ENCODE measurements at places on chromosomes 1 and 21. TPM values are rescaled to one million over a fixed set of nuclear protein-coding genes. Genes with fewer than 3 reads are reported as not detected.
A peak's percentile ranks its signal among the peaks of the same experiment; 100 is the strongest.

- no peaks in the 10 kb centered on the region for H3K27me3 ChIP-seq
- no peak overlapping the region for H3K4me3 ChIP-seq
- H3K4me1 ChIP-seq, result no peaks in the 10 kb centered on the region
- no peak for DNase-seq
- H3K36me3 ChIP-seq, result no peaks in the 10 kb centered on the region
- no peak overlapping the region for H3K27ac ChIP-seq
Measured at GRCh38 chr1:33118274-33118673, 37.3 kb downstream of the AZIN2 start.

DNA sequence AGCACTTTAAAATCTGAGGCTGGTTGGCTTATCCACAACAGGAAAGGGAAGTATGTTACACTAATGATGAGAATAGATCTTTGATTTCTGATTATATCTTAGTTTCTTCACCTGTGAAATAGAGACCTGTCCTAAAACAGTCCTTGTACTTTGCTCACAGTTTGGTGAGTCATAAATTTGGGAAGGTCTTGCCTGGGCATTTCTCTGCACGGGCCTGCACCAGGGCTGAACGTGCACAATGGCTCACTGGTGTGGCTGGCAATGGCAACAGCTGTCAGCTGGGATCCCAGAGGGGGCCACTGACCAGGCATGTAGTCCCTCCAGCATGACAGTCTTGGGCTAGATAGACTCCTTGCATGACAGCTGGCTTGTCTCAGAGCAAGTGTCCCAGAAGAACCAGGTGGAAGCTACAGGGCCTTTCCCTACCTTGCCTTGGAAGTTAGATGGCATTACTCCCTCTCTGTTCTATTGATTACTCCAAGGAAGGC, 367.4 kb downstream of the DISC1 start:
- no peak overlapping the region for H3K4me3 ChIP-seq
- no peaks in the 10 kb centered on the region for H3K4me1 ChIP-seq
- no peaks in the 10 kb centered on the region for H3K36me3 ChIP-seq
- no peak for DNase-seq

- peak; percentile 68 for DNase-seq
- H3K4me3 ChIP-seq, result no peak overlapping the region
Measured at GRCh38 chr21:31180256-31181081, 142.2 kb upstream of the KRTAP19-8 start.

TMPRSS3 gene
- total RNA-seq, result not detected

SLC37A1 gene
- total RNA-seq, result not detected

Data from GM23248 (cell line).